Subcutaneous preadipocyte (primary cell): ENCODE measurements at places on chromosomes 11 and 22. TPM values are rescaled to one million over a fixed set of nuclear protein-coding genes. Genes with fewer than 3 reads are reported as not detected.

BTG4 gene
- not detected in 2 replicates for total RNA-seq

MS4A15 gene
- total RNA-seq: not detected in 2 replicates

OR4D5 gene
- not detected in 2 replicates for total RNA-seq

CALCA gene
- total RNA-seq: not detected in 2 replicates

MUC2 gene
- not detected in 2 replicates for total RNA-seq

UBASH3B gene
- total RNA-seq: 8.1 and 22.5 TPM in 2 replicates

SLCO2B1 gene
- total RNA-seq: 0.59 TPM in 1 of 2 replicates, not detected in the other

HBG2 gene
- total RNA-seq: not detected in 2 replicates

RIC3 gene
- total RNA-seq: not detected in 2 replicates

LDHAL6A gene
- not detected in 2 replicates for total RNA-seq

TRIM6 gene
- total RNA-seq: 2.0 and 2.6 TPM in 2 replicates

CECR2 gene
- total RNA-seq: under 0.01 TPM in 1 of 2 replicates, not detected in the other

CLCF1 gene
- 3.3 and 4.4 TPM in 2 replicates for total RNA-seq

FOLH1 gene
- total RNA-seq: 0.20 and 0.73 TPM in 2 replicates

PATE2 gene
- total RNA-seq: 0.20 and 0.37 TPM in 2 replicates

TAF6L gene
- total RNA-seq: 14.7 and 19.5 TPM in 2 replicates

PPP1R14B gene
- 259 and 300 TPM in 2 replicates for total RNA-seq

SLC6A5 gene
- total RNA-seq: not detected in 2 replicates

OR8G1 gene
- total RNA-seq: not detected in 2 replicates

TRIM49C gene
- not detected in 2 replicates for total RNA-seq

DCDC1 gene
- under 0.01 and 0.20 TPM in 2 replicates for total RNA-seq

AHNAK gene
- 800 and 1,162 TPM in 2 replicates for total RNA-seq

DDI1 gene
- not detected in 2 replicates for total RNA-seq

BBOX1 gene
- not detected in 2 replicates for total RNA-seq

MYOD1 gene
- not detected in 2 replicates for total RNA-seq

APLNR gene
- not detected in 2 replicates for total RNA-seq

RRM1 gene
- total RNA-seq: 117 and 167 TPM in 2 replicates

DEUP1 gene
- total RNA-seq: not detected in 2 replicates

MS4A1 gene
- not detected in 2 replicates for total RNA-seq

HTR3A gene
- total RNA-seq: not detected in 2 replicates

EMID1 gene
- under 0.01 TPM in 1 of 2 replicates, not detected in the other for total RNA-seq

OR2AG1 gene
- under 0.01 TPM in 1 of 2 replicates, not detected in the other for total RNA-seq

TTC36 gene
- 0.20 TPM in 1 of 2 replicates, not detected in the other for total RNA-seq

NPAS4 gene
- not detected in 2 replicates for total RNA-seq

DMC1 gene
- 12.1 and 17.0 TPM in 2 replicates for total RNA-seq

GSTT2B gene
- total RNA-seq: 0.39 and 8.5 TPM in 2 replicates

PMM1 gene
- 15.8 and 22.0 TPM in 2 replicates for total RNA-seq

OTUB1 gene
- 44.4 and 46.3 TPM in 2 replicates for total RNA-seq

DDX10 gene
- 18.7 and 27.8 TPM in 2 replicates for total RNA-seq

POU2AF2 gene
- total RNA-seq: not detected in 2 replicates

PATE4 gene
- not detected in 2 replicates for total RNA-seq

OR5T2 gene
- not detected in 2 replicates for total RNA-seq

CHCHD10 gene
- total RNA-seq: 1.1 and 10.9 TPM in 2 replicates

ARVCF gene
- 2.6 and 3.3 TPM in 2 replicates for total RNA-seq

MPZL2 gene
- not detected in 2 replicates for total RNA-seq

ADORA2A gene
- 1.1 and 4.1 TPM in 2 replicates for total RNA-seq
